Naive thymus-derived CD8-positive, alpha-beta T cell (primary cell): ENCODE measurements at places on chromosomes 2 and 18. TPM values are rescaled to one million over a fixed set of nuclear protein-coding genes. Genes with fewer than 3 reads are reported as not detected.
A peak's percentile ranks its signal among the peaks of the same experiment; 100 is the strongest.

GPR35 gene
- total RNA-seq: 9.8 TPM

MDH1B gene
- total RNA-seq: 0.30 TPM

PLGLB1 gene
- total RNA-seq: 23.6 TPM

DNA sequence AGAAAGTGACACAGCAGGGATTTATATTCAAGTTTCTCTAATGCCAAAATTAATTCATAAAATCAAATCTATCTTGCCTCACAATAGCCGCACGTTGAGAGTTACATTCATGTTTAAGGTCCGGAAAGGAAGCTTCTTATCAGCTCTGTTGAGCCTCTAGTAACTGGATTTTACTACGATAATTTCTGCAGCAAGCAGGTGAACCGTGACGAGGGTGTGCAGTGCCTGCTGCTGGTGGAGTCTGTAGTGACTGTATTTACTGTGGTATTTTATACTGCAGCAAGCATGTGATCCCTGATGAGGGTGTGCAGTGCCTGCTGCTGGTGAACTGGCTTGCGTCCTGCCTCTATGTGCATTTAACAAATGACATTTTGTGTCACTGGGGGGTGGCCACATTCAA, 120.0 kb downstream of the SNTG2 start:
- no peak for DNase-seq

DNA sequence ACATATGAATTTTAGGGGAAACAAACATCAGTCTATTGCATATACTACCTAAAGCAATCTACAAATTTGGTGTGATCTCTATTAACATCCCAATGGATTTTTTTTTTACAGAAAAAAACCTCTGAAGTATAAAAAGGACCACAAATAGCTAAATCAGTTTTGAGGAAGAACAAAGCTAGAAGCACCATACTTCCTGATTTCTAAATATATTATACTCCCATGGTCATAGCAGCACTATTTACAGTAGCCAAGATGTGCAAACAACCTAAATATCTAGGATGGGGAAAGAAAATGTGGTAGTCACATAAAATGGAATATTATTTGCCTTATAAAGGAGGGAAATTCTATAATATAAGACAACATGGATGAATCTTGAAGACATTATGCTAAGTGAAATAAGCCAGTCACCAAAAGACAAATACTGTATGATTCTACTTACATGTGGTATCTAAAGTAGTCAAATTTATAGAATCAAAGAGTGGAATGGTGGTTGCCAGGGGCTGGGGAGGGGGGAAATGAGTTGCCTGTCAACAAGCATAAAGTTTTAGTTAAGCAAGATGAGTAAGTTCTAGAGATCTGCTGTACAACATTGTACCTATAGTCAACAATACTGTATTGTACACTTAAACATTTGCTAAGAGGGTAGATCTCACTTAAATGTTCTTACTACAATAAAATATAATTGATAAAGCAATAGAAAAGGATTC, 17.6 kb upstream of the CASP8 start:
- no peak for DNase-seq

DNA sequence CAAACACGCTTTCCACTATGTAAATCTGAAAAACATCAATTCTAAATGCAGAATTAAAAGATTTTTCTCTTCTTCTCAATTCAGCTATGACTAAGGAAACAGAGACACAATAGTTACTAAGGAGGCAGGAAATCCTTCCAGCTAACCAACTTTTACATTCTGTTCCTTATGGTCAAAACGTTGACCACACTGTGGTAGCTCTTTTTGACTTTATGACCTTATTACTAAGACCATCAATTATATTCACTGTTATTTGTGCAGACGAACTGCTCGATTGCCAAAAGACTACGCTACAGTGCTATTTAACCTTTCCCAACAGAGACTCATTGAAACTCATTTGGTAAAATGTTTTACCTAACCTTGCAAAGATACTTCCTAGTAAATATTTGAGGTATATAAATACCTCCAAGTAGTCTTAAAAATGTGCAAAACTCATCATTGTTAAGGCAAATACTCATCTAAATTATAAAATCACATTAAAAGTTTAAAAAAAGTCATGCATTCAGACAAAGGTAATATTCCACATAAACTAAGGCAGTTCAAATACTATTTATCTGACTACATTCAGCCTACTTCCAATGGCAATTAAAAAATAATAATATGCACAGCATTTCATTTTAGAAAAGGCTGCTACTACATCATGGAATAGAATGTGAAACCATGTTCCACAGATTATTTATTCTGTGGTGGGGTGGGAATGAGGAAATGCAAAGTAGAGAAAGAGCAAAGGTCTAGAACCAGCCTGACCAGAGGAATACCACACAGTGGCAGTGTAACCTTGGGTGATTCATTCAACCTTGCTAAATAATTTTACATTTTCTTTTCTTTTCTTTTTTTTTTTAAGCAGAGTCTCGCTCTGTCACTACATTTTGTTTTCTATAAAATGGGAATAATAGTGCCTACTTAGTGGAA, 139.9 kb downstream of the THADA start:
- DNase-seq: no peak

DNA sequence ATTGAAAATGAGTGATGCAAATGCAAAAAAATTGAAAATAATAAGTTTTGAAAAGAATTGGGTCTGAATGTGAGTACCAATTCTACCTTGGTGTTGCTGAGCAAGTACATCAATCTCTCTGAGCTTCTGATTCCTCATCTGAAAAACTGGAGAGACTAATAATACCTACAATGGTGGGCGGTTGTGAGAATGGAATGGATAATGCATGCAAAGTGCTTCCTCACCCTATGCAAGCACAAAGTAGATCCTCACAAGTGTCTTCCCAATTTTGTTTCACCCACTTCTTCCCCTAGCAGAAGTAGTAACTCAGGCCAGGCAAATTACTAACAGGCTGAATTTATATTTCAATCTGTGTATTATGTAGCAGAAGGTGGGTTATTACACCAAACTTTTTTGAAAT, 191.7 kb upstream of the PIK3C3 start:
- DNase-seq: no peak

DNA sequence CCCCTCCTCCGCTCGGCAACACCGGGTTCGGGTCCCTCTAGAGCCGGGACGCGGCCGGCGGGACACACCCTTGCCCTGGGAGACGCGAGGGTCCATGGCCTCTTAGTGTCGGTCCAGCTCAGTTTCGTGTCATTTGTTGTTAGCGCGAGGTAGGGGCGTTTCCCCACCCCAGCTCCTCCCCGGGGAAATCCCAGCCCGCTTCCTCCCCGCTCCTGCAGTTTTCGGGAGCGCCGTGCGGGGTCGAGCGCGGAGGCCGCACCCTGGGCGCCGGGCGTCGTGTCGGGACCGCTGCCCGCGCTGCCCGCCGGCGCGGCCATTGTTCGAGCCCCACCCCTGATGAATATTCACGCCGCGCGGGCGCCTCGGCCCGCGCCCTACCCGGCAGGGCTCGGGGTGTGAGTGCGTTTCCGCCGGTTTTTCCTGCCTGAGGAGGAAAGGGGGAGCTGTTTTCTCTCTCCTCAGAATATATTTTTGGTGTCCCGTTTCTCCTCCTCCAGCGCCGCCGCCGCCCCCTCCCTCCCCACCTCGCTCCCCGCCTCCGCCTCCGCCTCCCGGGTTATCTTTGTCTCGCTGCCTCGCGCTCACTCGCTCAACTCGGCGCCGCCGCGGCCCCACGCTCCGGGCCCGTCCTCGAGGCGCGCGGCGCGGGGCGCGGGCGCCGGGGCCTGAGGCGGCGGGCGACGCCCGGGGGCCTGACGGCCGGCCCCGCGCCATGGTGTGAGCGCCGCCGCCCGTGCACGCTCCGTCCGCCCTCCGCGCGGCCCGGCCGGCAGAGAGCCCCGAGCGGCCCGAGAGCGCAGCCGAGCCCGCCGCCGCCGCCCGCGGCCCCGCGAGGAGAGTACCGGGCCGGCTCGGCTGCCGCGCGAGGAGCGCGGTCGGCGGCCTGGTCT, at the start of gene MAP4K4:
TSS of gene MAP4K4 (plus strand) at position 584 of the 890 bp plus-strand sequence. CDS start 374 bp downstream, outside the sequence.
- DNase-seq: peak; percentile 73

MPHOSPH10 gene
- 58.6 TPM for total RNA-seq

DNA sequence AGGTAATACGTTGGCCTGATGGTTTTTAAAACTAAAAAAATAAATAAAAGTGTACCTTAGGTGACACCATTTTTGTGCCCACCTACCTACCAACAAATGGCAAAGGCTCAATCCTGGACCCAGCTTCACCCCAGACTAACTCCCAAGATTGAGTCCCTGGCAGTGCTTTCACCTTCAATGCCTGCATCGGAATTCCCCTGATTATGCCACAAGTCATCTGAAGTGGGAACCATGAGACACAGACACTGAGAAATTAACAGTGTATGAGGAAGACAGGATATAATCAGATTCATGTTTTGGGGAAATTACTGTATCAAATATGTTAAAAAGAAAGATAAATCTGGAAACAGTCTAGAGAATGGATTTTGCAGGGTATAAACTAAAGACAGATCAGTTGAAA, 41.6 kb downstream of the ZBTB14 start:
- DNase-seq: no peak

DNA sequence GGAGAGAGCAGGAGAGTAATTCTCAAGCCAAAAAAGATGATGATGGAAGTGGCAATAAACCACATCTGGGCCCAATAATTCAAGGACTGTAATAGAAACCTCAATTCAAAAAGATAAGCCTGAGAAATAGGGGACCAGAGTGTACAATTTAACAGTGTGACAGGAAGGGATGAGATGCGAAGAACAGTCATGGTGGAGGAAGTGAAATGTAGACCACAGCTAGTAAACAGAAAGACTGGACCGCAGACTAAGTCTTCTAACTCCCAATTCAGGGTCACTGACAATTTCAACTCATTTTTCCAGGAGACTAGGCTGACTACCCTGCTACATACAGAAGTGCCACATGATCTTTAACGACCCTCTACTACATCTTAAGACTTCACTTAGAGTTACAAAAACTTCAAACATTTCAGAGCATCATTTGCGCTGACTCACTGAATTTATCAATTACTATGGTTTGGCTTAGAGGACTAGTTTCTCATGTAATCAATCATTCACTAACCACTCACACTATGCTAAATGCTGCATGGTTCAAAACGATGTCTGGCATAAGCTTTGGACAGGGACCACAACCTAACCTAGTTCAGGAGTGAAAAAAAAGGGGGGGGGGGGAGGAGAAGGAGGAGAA, 9.0 kb downstream of the CUL3 start:
- DNase-seq: no peak

DNA sequence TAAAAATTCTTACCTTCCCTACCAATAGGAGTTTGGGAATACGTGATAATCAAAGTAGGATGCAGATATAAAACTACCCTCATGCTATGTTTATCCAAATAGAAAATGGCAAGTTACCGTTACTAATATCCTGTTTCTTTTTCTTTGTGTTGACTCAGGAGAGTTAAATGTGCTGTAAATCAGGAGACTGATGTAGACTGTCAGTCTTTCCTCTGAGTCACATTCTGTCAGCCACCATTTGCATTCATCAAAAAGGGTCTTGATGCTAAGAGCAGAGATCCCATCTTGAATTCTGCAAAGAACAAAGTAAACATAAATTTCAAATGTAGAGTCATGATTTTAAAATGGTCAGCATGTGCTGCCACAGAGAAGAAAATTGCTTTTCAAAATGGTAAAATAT, 712.8 kb downstream of the SOCS6 start:
- DNase-seq: no peak

- DNase-seq: no peak
Measured at GRCh38 chr2:190202018-190202417, 117.6 kb downstream of the HIBCH start.

DNA sequence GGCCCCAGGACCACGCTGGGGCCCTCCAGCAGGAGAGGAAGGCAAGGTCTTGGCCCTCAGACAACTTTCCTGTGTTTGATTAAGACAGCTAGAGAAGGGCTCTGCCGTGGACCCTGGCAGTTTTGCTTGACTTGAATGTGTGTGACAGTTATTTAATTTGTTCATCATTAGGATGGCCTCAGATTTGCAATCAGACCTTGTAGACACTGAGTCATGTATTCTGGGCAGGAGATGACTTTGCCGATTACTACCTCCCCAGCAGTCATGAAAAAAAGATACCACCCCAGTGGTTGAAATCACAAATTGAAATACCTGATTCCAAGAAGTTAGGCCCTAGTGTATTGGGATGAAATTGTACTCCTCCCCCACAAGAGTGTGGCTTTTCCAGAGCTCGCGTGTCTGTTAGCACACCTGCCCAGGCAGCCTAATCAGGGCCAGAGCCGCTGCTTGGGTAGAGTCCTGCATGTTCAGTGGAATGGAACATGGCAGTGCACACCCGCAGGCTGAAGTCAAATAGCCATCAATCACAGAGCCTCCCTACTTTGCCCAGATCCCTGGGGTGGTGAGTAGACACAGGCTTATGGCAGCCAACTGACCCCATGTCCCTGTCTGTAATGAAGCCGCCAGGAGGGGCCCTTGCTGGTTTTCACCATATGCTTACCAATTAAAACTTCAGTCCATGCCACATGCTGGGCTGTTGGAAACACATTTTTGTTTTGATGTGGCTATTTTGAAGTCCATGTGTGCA, 122.5 kb downstream of the TPGS2 start:
- DNase-seq: no peak

- DNase-seq: peak; percentile 0
Measured at GRCh38 chr18:11040823-11041656, 108.3 kb downstream of the PIEZO2 start.

DNA sequence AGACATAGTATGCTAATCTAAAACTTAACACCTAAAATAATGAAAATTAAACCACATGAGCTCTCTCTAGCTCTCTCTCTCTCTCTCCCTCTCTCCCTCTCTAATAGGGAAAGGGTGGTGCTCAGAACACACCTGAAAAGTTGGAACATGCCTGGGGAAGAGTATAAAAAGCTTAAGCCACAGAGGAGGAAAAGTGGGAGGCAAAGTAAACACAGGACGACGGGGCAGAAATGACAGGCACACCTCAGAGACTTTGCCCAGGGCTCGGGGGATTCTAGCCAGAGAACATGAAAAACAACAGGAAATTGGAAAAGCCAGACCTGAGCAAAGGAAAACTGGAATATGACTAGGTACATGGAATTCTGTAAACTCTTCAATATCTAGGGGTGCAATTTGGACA, 666.1 kb downstream of the BCL11A start:
- DNase-seq: no peak

DNA sequence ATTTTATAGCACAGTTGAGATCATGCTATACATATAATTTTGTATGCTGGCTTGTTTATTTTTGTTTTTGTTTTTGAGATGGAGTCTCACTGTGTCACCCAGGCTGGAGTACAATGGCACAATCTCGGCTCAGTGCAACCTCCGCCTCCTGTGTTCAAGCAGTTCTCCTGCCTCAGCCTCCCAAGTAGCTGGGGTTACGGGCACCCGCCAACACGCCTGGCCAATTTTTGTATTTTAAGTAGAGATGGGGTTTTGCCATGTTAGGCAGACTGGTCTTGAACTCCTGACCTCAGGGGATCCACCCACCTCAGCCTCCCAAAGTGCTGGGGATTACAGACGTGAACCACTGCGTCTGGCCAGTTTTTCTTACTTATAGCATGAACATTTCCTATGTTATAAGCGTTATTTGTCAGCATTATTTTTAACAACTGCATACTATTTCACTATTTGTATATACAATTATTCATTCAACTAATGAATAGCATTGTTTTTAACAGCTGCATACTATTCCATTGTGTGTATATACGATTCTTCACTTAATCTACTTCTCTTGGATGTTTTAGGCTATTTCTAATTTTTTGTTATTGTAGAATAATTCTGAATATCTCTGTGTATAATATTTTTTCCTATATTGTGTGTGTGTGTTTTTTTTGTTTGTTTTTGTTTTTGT, 3.5 kb downstream of the EHD3 start:
- no peak for DNase-seq

MBP gene
- total RNA-seq: 108 TPM

- DNase-seq: no peak
Measured at GRCh38 chr2:96136129-96136720, 2.1 kb downstream of the ASTL start.

GRCh38 chr18:23596183-23596582, 9.9 kb upstream of the NPC1 start:
- DNase-seq: no peak
